Memory B cell (primary cell): ENCODE measurements at places on chromosomes 1 and 21.

GRCh38 chr21:35988416-35989137 lies 71.7 kb downstream of the SETD4 start:
- DNase-seq = no peak

GRCh38 chr1:44472620-44473525 lies 67.8 kb downstream of the RNF220 start:
- DNase-seq = no peak

GRCh38 chr1:39509360-39510009 lies 18.0 kb downstream of the BMP8A start:
- no peak for DNase-seq

GRCh38 chr1:214008791-214009422 lies 21.1 kb downstream of the PROX1 start:
- no peak for DNase-seq

GRCh38 chr1:78483903-78484302 lies 6.9 kb upstream of the PTGFR start:
- DNase-seq = no peak
